Brain pericyte (primary cell): ENCODE measurements at places on chromosomes 6 and 20.

- no peak for DNase-seq
Observed at GRCh38 chr20:4369798-4370124, 351.9 kb upstream of the PRND start.

DNA sequence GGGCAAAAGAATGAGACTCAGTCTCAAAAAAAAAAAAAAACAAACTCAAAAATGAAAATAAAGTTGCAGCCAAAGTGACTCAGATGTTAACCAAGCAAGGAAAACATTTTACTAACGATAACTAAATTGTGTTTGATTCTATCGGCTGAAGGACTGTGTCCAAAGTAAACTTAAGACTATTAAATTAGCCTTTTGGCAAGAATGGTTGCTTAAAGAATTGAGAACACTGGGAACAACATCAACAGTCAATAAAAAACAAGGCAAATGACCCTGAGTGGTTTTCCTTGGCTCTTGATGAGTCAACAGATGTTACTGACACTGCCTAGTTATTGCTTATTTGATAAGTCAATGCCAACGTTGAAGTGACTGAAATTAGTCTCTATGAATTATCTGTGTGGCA lies 36.7 kb downstream of the POU3F2 start:
- peak; percentile 15 for DNase-seq

GRCh38 chr6:43831191-43831590 lies 61.2 kb downstream of the VEGFA start:
- DNase-seq = no peak

DNA sequence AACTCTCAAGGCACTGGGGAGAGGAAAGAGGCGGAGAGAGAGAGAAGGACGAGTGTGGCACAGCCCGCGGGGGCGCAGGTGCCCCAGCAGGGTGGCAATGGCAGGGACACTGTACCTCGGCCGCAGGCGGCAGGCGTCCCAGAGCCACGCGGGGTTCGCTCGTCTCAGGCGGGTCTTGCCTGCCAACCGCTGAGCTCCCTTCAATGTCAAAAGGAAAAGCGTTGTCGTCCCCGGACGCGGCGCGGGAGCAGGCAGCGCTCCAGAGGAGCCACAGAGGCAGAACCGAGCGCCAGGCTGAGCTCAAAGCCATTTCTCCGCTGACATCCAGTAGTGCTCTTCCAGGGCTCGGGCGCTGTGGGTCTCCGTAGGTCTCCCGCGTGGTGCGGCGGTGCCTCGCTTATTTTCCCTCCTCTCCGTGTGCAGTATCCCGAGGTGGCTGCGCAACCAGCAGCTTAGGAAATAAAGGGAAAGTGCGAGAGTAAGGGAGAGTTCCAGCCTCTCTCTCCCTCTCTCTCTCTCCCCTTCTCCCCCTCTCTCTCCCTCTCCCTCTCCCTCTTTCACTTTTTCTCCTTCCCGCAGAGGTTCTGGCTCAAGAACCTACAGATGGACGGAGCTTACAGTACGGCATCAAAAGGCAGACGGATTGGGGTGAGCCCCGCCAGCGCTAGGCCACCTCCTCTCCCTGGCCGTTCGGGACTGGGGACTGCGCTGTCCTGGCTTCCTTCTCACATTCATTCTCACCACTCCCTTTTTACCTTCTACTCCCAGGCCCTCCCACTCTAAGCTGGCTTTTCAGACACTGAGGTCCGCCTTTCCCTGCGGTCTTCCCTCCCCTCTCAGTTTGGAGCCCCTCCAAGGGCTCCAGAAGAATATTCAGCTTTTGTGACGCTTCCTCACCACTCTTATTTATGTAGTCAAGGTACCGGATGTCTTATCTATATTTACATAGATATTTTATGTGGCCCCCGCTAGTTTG lies at the start of gene LAMA4:
TSS of gene LAMA4 (minus strand) at position 727 of the 976 bp plus-strand sequence. CDS start at position 310, 417 bp downstream.
- no peak for DNase-seq

DNA sequence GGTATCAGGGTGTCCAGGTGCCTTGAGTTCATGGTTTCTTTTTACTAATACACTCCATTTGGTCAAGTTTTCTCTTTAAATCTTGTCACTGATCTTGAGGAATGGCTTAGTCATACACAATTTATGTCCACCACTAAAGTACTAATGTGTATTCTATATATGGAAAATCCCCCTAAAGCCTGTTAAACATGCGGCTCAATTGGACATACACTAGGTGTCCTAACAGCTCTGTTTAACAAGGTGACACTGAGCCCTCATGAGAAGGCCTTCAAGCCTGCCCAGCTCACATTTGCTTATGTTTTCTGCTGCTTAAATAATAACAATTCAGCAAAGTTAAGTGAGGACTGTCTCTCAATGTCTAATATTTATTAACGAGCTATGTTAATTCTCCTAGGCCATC lies 31.5 kb downstream of the PDE7B start:
- DNase-seq = no peak

- no peak for DNase-seq
Observed at GRCh38 chr6:119312875-119313338, 36.7 kb downstream of the MAN1A1 start.

GRCh38 chr20:60210779-60211617 lies 252.8 kb downstream of the CDH26 start:
- DNase-seq = peak; percentile 11

- DNase-seq = no peak
Observed at GRCh38 chr6:117729613-117730012, 54.3 kb downstream of the NUS1 start.

DNA sequence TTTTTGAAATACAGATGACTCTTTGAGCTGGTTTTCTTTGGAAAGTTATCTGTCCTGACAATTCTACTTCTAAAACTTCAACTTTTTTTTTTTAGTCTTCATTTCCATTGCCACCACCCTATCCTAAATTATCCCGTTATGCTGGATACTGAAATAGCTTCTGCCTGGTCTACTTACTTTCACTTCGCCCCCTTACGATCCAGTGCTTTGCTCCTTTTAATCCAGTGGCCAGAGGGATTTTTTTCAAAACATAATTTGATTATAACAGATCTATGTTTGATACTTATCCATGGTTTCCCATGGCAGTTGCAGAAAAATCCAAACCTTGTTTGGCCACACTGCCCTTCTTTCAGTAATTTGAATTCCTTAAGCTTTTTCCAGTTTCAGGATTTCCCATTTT lies 27.4 kb downstream of the ASXL1 start:
- DNase-seq = no peak
